ENCODE measurements at places on chromosomes 7 and 10. TPM values are rescaled to one million over a fixed set of nuclear protein-coding genes. Genes with fewer than 3 reads are reported as not detected.

OR2A12 gene
- total RNA-seq: not detected

DNA sequence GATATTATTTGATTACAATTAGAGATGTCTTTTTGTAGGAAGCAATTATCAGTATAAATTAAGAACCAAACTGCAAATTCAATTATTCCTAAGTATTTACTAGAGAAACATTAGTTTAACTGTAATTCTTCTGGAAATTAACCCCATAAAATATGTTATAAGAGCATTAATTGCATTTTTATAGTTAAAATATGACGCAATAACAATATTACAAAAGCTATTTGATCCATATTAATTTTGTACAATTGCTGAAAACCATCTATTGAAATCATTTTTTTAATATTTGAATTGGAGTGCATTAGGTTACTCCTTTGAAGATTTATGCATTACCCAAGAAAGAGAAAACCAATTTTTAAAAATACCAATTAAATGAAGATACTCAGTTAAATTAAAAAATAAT, 254.8 kb upstream of the LRRTM3 start:
- no peak overlapping the region for H3K27ac ChIP-seq
- no peaks in the 10 kb centered on the region for H3K4me1 ChIP-seq
- DNase-seq: no peak
- no peaks in the 10 kb centered on the region for H3K36me3 ChIP-seq

DNA sequence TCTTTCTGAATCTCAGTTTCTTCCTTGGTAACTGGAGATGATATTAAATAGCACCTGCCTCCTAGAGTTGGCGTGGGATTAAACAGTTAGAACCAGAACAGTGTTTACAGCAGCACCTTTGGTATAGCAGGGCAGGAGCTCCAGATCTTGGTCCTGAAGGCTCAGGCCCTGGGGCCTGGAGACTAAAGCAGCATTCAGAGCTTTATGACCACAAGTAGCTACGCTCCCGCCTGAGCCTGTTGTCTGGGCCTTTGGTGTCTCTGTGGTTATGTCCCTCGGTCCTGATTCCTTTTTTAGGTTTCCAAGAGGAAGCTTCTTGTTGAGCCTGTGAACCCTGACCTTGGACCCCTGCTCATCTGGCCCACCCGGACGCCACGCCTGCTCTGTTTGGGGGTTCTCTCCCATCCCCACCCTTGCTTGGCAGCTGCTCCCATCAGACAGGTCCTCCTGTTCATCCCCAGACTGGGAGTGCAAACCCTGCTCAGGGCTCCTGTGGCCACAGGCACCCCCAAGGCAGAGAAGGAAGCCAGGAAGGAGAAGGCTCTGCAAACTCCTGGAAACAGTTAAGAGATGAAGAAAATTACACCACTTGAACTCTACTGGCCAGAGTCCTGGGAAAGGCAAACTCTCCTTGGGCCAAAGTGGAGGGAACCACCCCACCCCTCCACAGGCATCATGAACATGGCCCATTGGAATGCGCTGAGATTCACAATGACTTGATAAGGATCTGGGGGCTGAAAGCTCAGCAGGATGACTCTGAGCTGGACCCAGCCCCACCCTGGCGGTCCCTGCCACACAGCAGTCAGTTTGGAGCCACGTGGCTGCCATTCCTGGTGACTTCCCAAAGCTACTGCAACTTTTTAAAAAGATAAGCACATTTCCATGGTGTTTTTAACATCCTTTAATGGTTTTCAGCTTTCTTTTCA, 50.1 kb upstream of the TMEM72 start:
- H3K4me1 ChIP-seq: no peaks in the 10 kb centered on the region
- no peak overlapping the region for H3K27ac ChIP-seq
- no peak overlapping the region for H3K4me3 ChIP-seq
- H3K27me3 ChIP-seq: no peaks in the 10 kb centered on the region

- no peak overlapping the region for H3K4me3 ChIP-seq
- H3K4me1 ChIP-seq: no peaks in the 10 kb centered on the region
- no peak overlapping the region for H3K27ac ChIP-seq
- no peak for DNase-seq
Measured at GRCh38 chr7:5472432-5473315, 49.0 kb upstream of the TNRC18 start.

DNA sequence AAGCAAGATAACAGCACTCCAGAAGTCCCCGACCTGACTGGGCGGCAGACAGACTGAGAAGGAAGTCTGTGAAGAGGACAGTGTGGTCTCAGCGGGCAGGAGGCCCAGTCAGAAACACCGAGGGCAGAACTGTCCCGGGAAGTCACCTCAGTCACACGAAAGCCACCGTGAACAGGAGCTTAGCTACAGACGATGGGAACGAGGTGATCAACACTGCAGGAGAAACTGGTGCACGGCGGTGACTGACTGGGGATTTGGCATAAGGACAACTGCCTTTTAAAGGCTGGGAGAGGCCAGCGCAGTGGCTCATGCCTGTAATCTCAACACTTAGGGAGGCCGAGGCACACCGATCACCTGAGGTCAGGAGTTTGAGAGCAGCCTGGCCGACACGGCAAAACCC, 217.8 kb downstream of the PTPRN2 start:
- no peaks in the 10 kb centered on the region for H3K36me3 ChIP-seq
- no peak for DNase-seq
- no peak overlapping the region for H3K4me3 ChIP-seq
- no peak overlapping the region for H3K27ac ChIP-seq
- no peaks in the 10 kb centered on the region for H3K27me3 ChIP-seq
- no peaks in the 10 kb centered on the region for H3K4me1 ChIP-seq

DNA sequence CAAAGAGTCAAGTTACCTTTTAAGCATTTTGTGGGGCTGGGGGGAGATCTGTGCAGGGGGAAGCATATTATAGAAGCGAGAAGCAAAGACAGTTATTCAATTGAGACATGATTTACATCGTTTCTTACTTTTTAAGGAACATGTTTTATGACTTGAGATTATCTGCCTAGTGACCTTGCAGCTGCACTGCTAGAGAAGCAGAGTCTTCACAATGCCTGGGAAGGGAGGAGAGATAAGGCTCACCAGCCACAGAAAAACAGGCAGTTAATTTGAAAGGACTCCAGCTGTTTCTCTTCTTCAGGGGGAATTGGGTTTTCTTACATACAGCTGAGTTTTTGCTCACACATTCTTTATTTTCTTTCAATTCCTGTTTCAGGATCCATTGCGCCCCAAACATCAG, 31.0 kb downstream of the PHYH start:
- peaks cover 6% of the 10 kb centered on the region for H3K4me1 ChIP-seq
- H3K27me3 ChIP-seq: no peaks in the 10 kb centered on the region
- no peak overlapping the region for H3K27ac ChIP-seq
- no peak overlapping the region for H3K4me3 ChIP-seq
- H3K36me3 ChIP-seq: no peaks in the 10 kb centered on the region

- H3K4me3 ChIP-seq: no peak overlapping the region
- no peaks in the 10 kb centered on the region for H3K4me1 ChIP-seq
- no peaks in the 10 kb centered on the region for H3K27me3 ChIP-seq
- no peak for DNase-seq
- no peaks in the 10 kb centered on the region for H3K36me3 ChIP-seq
Measured at GRCh38 chr10:86285136-86285790, 81.3 kb downstream of the GRID1 start.

DNA sequence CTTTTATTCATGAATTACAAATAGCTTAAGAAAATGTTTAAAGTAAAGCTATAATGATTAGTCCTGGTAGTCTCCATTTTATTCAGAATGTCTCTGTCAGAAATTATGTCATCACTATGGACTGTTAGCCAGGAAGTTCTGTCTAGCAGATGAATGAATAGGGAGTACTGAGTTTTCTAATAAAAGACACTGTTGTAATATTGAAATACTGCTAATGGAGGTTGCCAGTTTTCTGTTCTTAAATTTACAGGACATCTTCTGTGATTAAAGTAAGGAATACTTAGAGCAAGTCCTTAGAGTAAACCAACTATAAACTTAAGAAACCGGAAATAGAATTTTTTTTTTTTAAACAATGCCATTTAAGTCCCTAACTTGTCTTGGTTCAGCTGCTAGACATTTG, 309.8 kb downstream of the ADK start:
- H3K36me3 ChIP-seq: no peaks in the 10 kb centered on the region
- H3K4me1 ChIP-seq: no peaks in the 10 kb centered on the region
- no peak for DNase-seq
- H3K4me3 ChIP-seq: no peak overlapping the region
- no peaks in the 10 kb centered on the region for H3K27me3 ChIP-seq
- no peak overlapping the region for H3K27ac ChIP-seq

- H3K27ac ChIP-seq: peak overlapping the region; percentile 54
- DNase-seq: no peak
- H3K27me3 ChIP-seq: no peaks in the 10 kb centered on the region
Measured at GRCh38 chr10:50497758-50498157, 126.0 kb downstream of the SGMS1 start.

DNA sequence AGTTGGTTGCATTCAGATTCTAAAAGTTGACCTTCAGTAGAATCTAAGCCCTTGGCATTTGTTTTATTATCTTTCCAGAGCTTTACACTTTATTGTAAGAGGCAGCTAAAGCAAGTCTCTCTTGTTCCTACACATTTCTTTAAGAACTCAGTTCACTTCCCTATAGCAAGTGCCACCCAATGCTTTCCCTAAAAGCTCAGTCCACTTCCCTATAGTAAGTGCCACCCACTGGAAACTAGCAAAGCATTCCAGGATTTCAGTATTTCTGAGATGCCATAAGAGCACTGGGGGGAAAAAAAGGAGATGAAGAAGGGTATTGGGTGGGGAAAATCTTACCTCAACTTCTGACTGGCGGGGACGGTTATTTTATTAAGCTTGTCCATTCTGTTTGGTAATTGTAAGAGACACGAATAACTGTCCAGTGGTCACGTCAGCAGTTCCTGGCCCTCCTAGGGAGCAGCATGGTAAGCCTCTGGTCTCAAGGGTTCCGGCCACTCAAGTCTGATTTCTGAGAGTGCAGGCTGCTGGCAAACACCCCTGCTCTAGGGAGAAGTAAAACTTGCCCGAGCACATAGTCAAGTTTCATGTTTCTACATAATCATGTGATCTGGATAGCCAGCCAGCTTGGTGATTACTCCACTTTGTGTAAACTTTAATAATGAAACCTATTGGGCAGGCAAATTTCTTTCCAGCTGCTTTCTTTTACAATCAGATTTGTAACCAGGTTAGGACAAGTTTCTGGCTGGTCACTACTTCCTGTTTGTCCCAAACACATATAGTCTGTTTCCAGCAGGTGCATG, at the start of gene BLNK:
TSS of gene BLNK (minus strand) at position 554 of the 800 bp plus-strand sequence. CDS start at position 383, 171 bp downstream.
- H3K27ac ChIP-seq: no peak within 1 kb of the TSS
- no peak within 1 kb of the TSS for H3K4me3 ChIP-seq
- H3K27me3 ChIP-seq: no peaks in the 10 kb centered on the region
- peak; percentile 16 for DNase-seq

- no peaks in the 10 kb centered on the region for H3K27me3 ChIP-seq
- H3K27ac ChIP-seq: no peak overlapping the region
- H3K36me3 ChIP-seq: no peaks in the 10 kb centered on the region
- H3K4me3 ChIP-seq: no peak overlapping the region
- no peak for DNase-seq
Measured at GRCh38 chr10:128781637-128782036, 655.4 kb upstream of the MKI67 start.

COG5 gene
- total RNA-seq: 136 TPM

MYOZ1 gene
- total RNA-seq: not detected

- no peaks in the 10 kb centered on the region for H3K4me1 ChIP-seq
- no peaks in the 10 kb centered on the region for H3K27me3 ChIP-seq
- no peaks in the 10 kb centered on the region for H3K36me3 ChIP-seq
- H3K27ac ChIP-seq: no peak overlapping the region
Measured at GRCh38 chr7:130288829-130289228, 4.1 kb upstream of the CPA4 start.

SKIDA1 gene
- total RNA-seq: not detected

SCIN gene
- 1.6 TPM for total RNA-seq

TYW1B gene
- total RNA-seq: 5.9 TPM

CLDN3 gene
- 0.51 TPM for total RNA-seq

DNA sequence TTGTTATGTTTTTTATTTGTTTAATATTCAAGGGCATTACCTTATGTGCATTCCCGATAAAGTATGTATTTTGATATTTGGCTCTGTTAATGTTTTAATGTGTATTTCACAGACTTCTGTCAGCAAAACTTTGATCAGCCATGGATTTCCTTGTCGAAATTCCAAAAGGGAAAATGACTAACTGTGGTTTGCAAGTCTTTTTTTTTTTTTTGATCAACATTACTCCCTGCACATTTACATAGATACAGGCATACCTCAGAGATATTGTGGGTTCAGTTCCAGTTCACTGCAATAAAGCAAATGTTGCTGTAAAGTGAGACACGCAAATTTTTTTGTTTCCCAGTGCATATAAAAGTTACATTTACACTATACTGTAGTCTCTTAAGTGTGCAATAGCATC, 351.9 kb downstream of the CXCL12 start:
- H3K36me3 ChIP-seq: no peaks in the 10 kb centered on the region
- no peak for DNase-seq
- H3K4me3 ChIP-seq: no peak overlapping the region
- no peaks in the 10 kb centered on the region for H3K27me3 ChIP-seq

NSUN5 gene
- total RNA-seq: 5.9 TPM

DNA sequence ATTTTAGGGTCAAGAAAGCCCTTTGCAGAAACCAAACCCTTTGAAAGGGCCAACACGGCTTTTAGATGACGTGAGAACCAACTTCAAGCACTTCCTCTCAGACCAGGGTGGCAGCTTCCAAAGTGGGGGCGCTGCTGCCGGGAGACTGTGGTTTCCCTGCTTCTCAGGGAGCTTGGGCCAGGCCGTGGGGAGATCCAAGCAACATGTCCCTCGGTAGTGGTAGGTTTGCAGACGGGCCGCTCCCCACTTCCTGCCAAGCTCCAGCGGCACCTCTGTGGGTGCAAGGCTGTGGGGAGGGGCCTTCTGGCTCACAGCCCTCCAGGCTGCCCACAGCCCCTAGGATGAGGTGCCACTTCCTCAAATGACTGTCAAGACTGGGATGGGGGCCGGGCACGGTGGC, 132.4 kb downstream of the FAM53B start:
- H3K36me3 ChIP-seq: no peaks in the 10 kb centered on the region
- H3K27ac ChIP-seq: no peak overlapping the region
- no peak overlapping the region for H3K4me3 ChIP-seq
- H3K27me3 ChIP-seq: no peaks in the 10 kb centered on the region
- DNase-seq: no peak

- H3K4me3 ChIP-seq: no peak overlapping the region
- H3K36me3 ChIP-seq: no peaks in the 10 kb centered on the region
- H3K27ac ChIP-seq: no peak overlapping the region
- no peaks in the 10 kb centered on the region for H3K27me3 ChIP-seq
- DNase-seq: no peak
- H3K4me1 ChIP-seq: no peaks in the 10 kb centered on the region
Measured at GRCh38 chr10:28077889-28078288, 79.0 kb upstream of the ODAD2 start.

GRCh38 chr10:124354411-124355382, 64.0 kb downstream of the OAT start:
- DNase-seq: peak; percentile 21
- no peaks in the 10 kb centered on the region for H3K36me3 ChIP-seq
- H3K4me1 ChIP-seq: no peaks in the 10 kb centered on the region
- H3K4me3 ChIP-seq: peak overlapping the region; percentile 17
- H3K27me3 ChIP-seq: no peaks in the 10 kb centered on the region
